ENCODE measurements at places on chromosomes 3 and 15.

GRCh38 chr15:101450403-101451265, 38.9 kb downstream of the PCSK6 start:
- DNase-seq = no peak

DNA sequence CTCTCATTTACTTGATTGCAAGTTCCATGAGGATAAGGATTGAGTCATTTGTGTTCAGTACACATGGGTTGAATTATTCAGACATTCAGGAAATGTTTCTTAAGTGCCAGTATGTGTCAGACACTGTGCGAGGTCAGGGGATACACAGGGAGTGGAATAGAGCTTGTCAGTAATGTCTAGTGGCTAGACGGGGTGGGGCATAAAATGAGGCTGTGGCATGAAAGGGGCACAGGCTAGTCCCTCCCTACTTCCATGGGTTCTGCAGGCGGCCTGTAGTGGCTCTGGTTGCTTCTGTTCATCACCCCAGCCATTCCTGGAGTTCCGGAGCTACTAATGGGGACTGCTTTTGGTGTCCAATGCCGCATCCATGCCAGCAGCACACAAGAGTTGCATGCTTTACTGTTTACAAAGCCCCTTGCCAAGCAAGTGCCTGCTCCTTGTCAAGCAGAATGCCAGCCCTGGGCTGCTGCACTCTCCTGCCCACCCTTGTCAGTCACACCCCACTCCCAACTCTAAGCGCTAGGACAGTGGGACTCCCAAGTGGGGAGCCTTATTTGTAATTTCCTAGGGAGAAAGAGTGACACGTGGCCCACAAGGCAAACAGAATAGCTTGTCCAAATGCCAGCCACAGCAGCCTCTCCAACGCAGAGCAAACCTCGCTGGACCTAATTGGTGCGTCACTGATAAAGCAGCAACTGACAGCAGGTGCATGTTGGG, 70.8 kb downstream of the RAB11A start:
- no peak for DNase-seq

DNA sequence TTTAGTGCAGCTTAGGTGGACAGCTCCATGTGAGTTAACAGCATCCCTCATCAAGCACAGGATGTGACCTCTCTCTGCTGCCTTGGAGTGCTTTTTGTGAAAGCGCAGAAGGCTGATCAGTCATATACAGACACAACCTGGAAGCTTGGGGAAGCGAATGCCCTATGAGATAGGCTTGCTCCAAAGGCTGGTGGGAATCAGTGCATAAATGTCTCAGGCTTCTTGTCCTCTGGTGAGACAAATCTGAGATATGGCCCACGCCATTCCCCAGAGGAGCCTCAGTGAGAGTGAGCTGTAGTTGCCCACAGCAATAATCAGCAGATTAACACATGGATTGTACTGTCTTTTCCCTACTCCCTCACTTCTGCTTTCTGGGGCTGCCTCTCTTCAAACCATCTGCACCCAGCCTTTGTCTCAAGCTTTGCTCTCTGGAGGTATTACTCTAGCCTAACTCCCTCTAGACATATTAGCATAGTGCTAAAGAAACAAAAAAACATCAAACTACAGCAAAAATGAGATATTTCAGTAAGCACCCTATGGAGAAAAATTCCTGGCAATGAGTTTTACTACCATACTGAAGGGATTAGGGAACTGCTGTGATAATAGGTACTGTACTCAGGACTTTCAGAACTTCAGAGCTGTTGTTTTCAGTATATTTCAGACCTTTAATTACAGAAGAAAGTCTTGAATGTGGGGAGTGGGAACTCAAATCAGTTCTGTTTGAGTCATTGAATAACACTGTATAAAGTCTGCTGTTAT, 113.7 kb downstream of the OXSM start:
- no peak for DNase-seq

GRCh38 chr3:121545574-121546455, at the start of gene POLQ:
Gene POLQ (minus strand): TSS chr3:121545988. CDS start chr3:121545877, 111 bp downstream.
- peak; percentile 65 for DNase-seq

DNA sequence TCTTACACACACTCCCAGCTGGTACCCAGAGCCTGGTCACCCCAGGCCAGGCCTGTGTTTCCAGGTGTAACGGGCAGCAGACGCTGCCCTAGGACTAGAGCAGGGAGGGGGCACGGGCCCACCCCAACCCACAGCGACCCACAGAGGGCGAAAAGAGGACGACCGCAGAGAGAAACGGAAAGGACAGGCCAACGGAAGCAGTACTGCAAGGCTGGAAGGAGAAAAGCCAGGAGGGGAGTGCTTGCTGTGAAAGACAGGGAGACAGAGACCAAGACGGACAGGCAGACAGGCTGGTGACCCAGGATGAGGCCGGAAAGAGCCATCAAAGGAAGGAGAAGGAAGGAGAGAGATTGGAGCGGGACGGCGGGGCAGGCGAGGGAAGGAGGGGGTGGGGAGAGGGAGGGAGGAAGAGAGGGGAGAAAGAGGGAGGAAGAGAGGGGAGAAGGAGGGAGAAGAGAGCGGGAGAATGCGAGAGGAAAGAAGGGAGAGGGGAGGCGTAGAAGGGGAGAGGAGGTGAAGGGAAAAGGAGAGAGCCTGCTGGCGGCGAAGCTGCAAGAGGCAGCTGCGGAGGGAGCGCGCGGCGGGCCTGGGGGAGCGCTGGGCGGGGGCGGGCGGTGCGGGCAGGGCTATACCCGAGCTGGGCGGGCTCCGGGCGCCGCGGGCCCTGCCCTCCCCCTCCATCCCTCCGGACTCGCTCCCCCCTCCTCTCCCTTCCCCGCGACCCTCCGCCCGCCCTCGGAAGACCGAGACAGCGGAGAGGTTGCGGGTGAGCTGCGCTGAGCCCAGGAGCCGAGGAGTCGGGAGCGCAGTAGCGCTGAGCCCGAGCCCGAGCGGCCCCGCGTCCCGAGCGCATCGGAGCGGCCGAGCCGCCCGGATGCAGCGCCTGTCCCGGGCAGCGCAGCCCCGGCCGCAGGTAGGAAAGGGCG, at the start of gene SLC6A1:
Gene SLC6A1 (plus strand): TSS at position 732 of the 926 bp plus-strand sequence. CDS start 24,464 bp downstream, outside the sequence.
- no peak for DNase-seq

GRCh38 chr3:62621176-62621575, 247.8 kb upstream of the FEZF2 start:
- DNase-seq = no peak

GRCh38 chr3:158269942-158270341, 160.1 kb downstream of the RSRC1 start:
- no peak for DNase-seq

DNA sequence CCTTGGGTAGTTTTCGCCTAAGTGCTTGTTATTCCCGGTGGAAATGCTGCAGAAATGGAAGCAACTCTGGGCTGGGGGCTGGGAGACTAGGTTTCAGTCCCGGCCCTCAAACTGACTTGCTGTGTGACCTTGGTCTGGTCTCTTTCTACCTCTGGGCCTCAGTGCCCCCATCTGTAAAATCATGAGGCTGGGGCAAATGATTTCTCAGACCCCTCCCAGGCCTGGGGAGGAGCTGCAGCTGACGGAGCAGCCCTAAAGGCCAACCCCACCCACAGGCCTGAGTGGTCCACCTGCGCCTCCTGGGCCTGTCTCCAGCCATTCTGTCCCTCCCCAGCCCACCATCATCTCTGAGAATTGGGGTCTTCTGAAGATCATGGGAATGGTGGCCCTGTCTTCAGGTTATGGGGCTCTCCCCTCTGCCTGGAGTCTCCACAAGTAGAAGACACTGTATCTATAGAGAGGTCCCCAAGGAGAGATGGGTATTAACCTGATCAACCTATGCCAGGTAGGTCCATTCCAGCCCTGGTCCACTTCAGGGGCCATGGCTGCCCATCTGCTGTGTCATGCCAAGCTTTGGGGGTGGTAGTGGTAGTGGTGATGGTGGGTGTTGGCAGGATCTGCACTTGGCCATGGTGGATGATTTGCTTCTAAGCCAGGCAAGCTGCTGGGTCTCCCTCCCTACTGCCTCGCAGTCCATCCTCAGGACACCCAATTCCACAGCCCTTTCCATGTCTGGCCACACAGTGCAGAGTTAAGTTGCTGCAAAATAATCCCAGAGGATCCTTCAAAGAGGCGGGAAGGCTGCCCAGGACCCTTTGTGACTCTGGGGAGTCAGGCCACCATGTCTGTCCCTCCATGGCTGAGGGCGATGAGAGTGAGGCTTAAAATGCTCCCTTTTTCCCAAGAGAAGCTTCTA, 46.0 kb downstream of the ITGA11 start:
- no peak for DNase-seq

DNA sequence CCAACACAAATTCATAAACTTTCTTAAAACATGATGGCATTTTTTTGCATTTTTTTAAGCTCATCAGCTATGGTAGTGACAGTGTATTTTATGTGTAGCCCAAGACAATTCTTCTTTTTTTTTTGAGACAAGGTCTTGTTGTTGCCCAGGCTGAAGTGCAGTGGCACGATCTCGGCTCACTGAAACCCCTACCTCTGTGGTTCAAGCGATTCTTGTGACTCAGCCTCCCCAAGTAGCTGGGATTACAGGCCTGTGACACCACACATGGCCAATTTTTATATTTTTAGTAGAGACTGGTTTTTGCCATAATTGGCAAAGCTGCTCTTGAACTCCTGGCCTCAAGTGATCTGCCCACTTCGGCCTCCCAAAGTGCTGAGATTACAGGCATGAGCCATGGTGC, 17.3 kb upstream of the USP50 start:
- no peak for DNase-seq

GRCh38 chr3:13782501-13782900, 97.4 kb downstream of the WNT7A start:
- no peak for DNase-seq

DNA sequence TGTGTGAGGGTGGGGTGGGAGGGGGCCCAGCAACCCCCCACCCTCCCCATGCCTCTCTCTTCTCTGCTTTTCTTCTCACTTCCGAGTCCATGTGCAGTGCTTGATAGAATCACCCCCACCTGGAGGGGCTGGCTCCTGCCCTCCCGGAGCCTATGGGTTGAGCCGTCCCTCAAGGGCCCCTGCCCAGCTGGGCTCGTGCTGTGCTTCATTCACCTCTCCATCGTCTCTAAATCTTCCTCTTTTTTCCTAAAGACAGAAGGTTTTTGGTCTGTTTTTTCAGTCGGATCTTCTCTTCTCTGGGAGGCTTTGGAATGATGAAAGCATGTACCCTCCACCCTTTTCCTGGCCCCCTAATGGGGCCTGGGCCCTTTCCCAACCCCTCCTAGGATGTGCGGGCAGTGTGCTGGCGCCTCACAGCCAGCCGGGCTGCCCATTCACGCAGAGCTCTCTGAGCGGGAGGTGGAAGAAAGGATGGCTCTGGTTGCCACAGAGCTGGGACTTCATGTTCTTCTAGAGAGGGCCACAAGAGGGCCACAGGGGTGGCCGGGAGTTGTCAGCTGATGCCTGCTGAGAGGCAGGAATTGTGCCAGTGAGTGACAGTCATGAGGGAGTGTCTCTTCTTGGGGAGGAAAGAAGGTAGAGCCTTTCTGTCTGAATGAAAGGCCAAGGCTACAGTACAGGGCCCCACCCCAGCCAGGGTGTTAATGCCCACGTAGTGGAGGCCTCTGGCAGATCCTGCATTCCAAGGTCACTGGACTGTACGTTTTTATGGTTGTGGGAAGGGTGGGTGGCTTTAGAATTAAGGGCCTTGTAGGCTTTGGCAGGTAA, 8.1 kb downstream of the FAM131A start:
- no peak for DNase-seq

GRCh38 chr15:38129531-38130204, 123.0 kb upstream of the SPRED1 start:
- DNase-seq = no peak

- no peak for DNase-seq
Measured at GRCh38 chr3:85259748-85260147, 301.0 kb downstream of the CADM2 start.

- no peak for DNase-seq
Measured at GRCh38 chr15:67915461-67916374, 75.9 kb upstream of the RNU6-1 start.

GRCh38 chr3:41419809-41420208, 220.5 kb downstream of the CTNNB1 start:
- no peak for DNase-seq

GRCh38 chr15:55827955-55828354, 85.0 kb upstream of the PRTG start:
- DNase-seq = no peak

- DNase-seq = no peak
Measured at GRCh38 chr15:78675206-78675605, 34.2 kb upstream of the CHRNB4 start.

GRCh38 chr15:78930577-78931388, 14.1 kb downstream of the CTSH start:
- no peak for DNase-seq

GRCh38 chr15:91192285-91192684, 92.2 kb downstream of the SV2B start:
- no peak for DNase-seq

DNA sequence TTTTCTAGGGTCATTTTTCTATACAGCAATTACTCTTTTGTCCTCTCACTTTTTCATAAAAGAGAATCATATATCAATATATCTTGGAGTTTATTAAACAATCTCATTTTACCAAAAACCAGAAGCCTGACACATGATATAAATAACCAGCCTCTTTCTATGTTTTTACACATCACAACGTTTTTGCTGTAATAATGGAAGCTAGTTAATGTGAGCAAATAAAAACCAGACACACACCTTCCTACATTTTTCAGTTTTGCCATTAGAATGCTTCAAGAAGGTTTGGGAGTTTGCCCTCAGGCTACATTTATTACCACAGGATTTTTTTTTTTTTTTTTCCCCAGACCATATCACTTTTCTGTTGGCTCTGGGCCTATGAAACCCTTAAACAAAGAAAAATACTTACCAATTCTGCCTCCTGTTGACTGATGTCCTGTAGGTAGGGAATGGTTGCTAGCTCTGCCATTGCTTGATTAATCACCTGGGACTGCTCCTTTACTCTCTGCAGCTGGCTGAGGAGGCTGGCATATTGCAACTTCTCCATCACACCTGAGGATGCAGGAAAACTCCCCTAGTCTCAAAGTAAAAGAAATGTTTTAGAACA, 165.5 kb downstream of the ECT2 start:
- DNase-seq = no peak

GRCh38 chr3:119663885-119664284, 3.5 kb upstream of the POPDC2 start:
- DNase-seq = no peak

DNA sequence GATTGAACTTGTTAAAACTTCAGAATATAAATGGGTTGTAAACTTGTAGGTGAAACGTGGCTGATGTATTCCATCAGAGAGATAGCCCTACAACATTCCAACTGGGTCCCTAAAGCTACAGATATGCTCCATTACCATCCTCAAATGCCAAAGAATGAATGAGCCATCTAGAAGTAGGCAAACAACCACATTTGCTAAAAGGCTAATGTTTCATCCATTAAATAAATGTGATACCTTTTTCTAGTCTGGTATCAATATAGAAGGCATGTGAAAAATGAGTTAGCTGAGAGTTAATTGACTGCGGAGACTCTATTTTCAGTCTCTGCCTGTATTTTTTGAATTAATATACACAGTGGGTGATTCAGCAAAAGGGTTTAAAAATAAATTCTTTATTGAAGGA, 203.8 kb downstream of the RBMS3 start:
- no peak for DNase-seq

DNA sequence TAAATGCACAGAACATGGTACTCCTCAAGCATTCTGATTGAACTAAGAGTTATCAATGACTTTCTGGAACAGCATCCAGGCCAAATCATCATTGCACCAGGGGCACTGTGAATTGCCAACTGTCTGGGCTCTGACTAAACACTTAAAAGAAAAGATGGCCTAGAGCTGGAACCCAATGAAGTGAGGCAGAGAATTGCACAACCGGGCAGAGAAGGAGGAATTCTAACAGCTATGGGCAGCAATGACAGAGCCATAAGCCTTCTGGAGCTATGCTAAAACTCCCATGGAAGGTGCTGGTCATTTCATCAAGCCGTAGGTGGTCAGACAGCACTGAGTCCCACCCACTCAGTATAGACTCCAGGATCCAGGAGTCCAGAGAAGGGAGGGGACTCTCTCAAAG, 48.1 kb upstream of the OXTR start:
- DNase-seq = no peak

- no peak for DNase-seq
Measured at GRCh38 chr15:60372227-60372626, 25.6 kb downstream of the ANXA2 start.

Measured in stimulated activated CD8-positive, alpha-beta memory T cell treated with anti-CD3 and anti-CD28 coated beads, Interleukin-15, amount 100 ng/mL, for 4 hours (primary cell).